ENCODE measurements at places on chromosomes 13 and 19. TPM values are rescaled to one million over a fixed set of nuclear protein-coding genes. Genes with fewer than 3 reads are reported as not detected.

Gene CRX
- not detected for total RNA-seq

Gene NCAN
- not detected for total RNA-seq

Gene CYP2F1
- total RNA-seq: not detected

Gene KANK3
- 2.9 TPM for total RNA-seq

Gene CGB5
- total RNA-seq: not detected

Gene ETFB
- total RNA-seq: 215 TPM

DNA sequence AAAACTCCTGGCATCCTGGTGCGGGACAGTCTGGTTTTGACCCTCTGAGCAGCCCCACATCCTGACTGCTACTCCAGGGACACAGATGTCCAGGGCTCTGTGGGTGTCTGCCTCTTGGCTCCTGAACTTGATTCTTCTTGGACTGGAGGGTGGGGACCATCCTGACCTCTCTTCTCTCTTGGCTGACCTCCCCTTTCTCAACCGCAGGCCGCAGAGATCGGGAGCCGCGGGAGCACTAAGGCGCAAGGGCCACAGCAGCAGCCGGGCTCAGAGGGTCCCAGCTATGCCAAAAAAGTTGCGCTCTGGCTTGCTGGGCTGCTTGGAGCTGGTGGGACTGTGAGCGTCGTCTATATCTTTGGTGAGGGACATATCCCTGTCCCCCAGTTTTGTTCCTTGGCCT, 1.0 kb downstream of the TIMM50 start:
- DNase-seq: no peak

GRCh38 chr13:35496006-35496405, 19.5 kb upstream of the MAB21L1 start:
- no peak for DNase-seq

DNA sequence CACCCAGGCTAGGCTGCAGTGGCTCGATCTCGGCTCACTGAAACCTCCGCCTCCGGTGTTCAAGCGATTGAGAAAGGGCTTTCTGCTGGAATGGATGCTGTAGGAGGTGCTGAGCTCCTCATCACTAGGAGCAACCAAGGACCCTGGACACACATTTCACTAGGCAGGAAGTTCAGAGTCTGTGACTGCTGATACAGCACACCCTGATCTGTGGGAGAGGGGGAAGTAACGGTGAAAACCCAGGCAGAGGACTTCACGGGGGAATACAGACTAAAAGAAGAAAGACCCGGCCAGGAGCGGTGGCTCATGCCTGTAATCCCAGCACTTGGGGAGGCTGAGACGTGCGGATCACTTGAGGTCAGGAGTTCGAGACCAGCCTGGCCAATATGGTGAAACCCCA, 11.9 kb upstream of the NOTCH3 start:
- no peak for DNase-seq

GRCh38 chr19:876089-876488, 16.6 kb downstream of the CFD start:
- DNase-seq: no peak

DNA sequence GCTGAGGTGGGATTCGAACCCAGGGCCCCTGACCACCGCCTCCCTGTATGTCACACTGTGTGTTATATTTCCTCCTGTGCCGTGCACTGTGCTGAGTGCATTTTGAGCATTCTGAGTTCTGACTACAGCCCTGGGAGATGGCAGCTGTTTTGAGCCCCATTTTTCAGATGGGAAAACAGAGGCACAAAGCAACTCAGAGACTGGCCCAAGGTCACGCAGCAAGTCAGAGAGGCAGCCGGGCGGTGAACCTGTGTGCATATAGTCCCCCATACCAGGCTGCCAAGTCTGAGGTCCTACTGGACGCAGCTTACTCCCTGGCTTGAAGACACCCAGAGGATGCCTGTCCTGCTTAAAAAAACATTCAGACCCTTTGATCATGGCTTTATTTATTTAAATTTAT, 17.7 kb downstream of the MYH14 start:
- DNase-seq: no peak

DNA sequence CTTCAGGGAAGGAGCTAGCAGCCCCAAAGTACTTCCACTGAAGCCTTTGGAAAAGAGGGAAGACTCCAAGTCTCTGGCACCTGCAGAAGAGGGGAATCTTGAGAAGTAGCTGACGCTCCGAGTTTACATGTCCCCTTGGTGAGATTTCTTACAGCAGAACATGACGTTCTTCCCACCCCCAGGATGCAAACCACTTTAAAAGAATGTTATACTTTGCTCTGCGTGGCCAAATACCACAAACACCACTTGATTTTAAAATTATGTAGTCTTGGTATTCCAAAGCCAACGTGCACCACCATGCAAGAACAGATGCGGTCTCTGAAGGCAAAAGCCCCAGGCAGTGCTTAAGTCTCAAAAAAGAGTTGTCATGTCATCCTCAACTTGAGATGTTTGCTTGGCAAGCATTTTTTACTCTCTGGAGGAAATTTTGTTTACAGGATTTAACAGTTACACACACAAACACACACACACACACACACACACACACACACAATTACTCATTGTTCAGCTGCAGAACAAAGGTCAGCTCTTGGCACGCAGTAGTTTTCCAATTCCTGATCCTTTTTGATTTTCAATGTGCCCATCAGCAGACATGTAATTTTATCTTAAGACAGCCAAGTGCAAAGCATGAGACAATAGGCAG, 106.1 kb downstream of the RGCC start:
- DNase-seq: no peak

- no peak for DNase-seq
Observed at GRCh38 chr13:79360095-79360494, 46.0 kb downstream of the RBM26 start.

GRCh38 chr19:38917921-38918491, 6.0 kb upstream of the CCER2 start:
- DNase-seq: no peak

GRCh38 chr19:47230054-47230920, 712 bp downstream of the BBC3 start:
- no peak for DNase-seq

DNA sequence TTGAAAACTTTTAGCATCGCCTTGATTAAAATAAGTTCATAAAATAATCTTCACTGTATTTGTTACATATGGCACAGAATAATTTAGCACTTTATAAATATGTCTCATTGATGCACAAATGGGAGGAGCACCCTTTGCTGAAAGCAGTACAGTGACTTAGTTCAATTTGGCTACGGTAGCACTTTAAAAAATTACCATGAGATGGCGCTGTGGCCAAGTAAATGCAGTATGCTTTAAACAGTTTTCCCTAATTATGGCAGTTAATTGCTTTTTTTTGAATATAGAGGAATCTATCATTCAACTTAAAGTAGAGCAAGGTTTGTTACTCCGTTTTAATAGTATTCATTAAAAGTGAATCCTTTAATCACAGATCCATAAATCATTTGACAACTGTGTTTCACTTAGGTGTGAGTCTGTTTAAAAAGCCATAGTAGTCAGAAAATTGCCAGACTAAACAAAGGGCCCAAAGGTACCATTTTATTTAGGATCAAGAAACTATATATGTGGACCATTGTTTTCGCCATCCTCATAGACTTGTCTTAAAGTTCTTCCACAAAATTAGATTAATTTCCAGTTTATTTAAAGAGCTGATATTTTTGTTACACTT, 34.7 kb upstream of the ESD start:
- DNase-seq: no peak

DNA sequence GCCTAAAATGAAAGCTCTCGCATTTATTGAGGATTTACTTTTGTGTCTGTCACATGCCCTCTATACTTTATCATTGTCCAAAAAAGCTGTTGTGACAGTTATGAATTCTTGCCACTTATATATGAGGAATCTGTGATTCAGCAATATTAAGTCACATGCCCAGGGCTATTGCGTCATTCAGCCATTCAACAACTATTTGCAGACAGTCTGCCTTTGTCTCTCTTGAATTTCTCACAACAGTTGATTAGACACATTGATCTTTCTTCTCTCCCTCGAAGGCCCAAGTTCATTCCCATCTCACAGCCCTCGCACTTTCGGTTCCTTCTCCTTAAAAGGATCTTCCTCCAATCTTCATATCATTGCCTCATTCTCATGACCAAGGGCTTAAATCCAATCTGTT, 342.6 kb downstream of the MZT1 start:
- no peak for DNase-seq

DNA sequence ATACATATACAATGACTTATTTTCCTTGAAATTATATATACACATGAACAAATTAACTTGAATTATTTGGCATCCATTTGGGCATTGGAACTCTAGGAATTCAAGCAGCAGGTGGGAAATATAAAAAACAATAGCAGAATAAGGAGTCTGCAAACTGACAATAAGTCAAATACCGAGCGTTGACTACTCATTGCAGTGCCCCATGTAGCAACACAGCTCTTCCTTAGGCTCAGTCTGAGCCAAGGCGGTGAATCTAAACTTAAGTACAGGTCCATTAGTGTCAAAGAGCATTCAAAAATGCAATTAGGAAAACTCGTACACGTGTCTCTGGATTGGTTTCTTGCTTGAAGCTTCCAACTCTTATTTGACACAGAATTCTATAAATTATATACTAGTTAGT, 462.5 kb upstream of the KLF12 start:
- no peak for DNase-seq

DNA sequence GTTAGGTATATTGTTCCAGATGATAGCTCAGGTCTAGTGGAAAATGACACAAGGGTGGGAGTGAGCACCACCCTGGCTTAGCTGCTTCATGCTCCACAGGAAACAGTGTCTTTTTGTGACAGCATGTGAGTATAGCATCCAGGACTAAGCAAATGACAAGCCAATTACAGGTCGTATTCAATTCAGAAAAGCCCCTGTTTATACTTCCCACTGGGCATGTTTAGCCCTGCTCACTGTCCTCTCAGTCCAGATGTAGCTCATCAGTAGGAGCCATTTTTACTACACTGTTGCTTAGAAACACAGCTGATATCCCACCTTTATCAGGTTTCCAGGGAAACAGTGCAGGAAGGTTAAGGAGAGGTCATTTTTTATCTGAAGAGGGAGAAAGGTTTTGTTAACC, 8.0 kb downstream of the ABHD13 start:
- DNase-seq: no peak

DNA sequence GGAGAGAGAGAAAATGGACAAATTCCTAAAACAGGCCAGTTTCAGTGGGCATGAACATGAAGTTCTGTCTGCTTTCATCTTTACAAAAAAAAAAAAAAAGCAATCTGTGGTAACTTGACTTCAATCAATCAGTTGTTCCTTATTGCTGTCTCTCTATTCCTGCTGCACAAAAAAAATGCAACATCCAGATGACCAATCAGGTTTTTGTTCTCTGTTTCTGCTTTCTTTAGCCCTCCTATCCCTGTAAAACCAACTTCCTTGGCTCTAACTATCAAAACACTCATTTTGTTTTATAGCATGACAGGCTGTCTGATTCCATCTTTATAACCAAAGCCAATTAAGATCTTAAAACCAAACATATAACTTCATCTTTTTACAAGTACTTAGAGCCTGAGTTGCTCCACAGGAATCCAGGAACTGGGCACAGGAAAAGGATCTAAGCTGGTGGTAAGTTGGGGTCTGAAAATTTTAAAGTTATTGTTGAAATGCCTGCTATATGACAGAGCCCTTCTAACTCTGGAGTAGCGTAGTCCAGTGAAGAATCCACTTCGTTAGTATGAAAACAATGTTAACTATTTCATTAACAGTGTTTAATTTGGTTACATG, at the start of gene FPR3:
Gene FPR3, plus strand, starts transcription at position 273 of the 606 bp plus-strand sequence. CDS start 28,592 bp downstream, outside the sequence.
- no peak for DNase-seq

DNA sequence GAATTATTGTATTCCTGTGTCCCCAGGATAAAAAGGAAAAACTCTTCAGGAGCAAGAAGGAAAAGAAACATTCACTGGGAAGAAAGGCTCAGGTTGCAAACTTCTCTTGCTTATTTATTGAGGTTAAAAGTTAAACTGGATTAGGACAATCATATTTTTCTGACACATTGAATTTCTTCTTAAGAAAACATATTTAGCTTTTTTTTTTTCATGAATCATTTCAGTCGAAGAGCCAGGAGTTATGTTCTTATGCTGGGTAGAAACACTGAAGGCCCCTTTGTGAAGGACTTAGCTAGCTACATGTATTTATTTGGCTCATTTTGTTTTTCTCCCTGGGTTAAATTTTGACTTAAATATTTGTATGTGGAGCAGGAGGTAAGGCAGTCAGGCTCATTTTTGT, 434.0 kb downstream of the KLF5 start:
- DNase-seq: no peak
